NCI-H1436 treated with DMSO at 0.1 percent for 48 hours (cell line): ENCODE measurements at places on chromosomes 13 and 19.

DNA sequence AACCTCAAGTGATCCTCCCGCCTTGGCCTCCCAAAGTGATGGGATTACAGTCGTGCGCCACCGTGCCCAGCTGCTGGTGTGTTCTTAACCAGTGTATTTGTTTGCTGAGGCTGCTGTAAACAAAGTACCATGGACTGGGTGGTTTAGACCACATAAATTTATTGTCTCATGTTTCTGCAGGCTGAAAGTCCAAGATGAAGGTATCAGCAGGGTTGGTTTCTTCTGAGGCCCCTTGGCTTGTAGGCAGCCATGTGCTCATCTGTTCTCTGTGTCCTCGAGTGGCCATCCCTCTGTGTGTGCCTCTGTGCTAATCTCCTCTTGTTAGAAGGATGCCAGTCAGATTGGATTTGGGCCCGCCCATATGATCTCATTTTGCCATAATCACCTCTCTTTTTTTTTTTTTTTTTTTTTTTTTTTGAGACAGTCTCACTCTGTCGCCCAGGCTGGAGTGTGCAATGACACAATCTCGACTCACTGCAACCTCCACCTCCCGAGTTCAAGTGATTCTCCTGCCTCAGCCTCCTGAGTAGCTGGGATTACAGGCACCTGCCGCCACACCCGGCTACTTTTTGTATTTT, 31.8 kb downstream of the PEX11G start:
- no peak for DNase-seq

DNA sequence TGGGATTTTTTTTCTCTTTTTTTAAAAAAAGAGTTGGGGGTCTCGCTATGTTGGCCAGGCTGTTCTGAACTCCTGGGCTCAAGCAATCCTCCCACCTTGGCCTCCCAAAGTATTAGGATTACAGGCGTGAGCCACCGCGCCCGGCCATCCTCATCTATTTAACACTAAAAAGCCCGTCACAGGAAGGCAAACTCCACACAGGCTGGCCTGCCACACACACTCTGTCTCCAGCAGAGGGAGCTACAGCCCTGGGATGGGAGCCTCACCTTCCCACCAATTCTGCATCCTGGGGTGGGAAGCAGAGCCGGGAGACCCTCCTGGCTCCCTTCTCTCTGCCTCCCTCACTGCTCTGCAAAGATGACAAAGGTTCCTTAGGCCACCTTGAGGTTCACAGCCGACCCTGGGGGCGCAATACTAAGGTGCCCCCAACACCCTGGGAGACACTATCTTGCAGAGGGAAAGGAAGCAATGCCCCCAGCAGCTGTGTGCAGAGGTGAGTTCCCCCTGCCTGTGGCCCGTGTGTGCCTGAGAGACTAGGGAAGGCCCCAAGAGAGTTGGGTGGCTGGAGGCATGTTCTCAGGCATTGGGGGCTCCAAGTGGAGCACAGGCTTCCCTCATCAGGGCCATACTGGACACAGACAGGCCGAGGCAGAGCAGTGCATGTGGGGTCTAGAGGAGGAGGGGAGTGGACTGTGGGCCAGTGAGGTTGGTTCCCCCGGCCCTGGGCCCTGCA, 27.4 kb upstream of the TIMM44 start:
- no peak for DNase-seq

DNA sequence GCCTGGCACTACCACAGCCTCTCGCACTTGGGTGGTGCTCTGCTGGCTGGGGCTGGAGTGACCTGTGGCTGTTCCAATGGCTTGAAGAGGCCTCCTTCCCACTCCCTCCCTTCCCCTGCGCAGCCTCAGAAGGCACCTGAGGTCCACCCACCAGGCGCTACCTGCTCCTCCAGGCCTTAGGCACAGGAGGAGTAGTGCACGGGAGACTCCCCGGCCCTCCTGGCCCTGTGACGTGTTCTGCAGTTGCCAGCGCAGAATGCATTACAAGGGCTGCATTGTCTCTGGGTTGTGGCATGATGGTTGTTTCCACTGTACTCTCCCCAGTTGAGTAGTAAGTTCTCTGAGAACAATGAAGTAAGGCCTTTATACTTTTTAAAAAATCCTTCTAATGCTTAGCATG, 128.6 kb downstream of the TEX29 start:
- DNase-seq, result no peak

DNA sequence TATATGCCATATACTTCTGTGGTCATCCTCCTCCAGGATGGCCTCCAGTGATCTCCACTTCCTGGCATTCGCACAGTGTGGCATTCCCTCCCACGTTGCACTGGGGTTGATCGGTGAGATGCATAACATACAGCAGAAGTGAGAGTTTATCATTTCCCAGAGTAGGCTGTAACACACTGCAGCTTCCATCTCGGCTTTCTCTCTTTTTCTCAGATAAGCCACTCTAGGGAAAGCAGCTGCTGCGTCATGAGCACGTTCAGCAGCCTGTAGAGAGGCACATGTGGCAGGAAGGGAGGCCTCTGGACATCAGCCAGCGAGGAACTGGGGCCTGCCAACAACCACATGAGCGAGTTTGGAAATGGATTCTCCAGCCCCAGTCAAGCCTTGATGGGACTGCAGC, 807.1 kb downstream of the DIAPH3 start:
- no peak for DNase-seq

GRCh38 chr13:109884462-109884861, 98.1 kb upstream of the IRS2 start:
- DNase-seq, result no peak

GRCh38 chr13:36552334-36552733, 120.0 kb downstream of the CCNA1 start:
- no peak for DNase-seq

DNA sequence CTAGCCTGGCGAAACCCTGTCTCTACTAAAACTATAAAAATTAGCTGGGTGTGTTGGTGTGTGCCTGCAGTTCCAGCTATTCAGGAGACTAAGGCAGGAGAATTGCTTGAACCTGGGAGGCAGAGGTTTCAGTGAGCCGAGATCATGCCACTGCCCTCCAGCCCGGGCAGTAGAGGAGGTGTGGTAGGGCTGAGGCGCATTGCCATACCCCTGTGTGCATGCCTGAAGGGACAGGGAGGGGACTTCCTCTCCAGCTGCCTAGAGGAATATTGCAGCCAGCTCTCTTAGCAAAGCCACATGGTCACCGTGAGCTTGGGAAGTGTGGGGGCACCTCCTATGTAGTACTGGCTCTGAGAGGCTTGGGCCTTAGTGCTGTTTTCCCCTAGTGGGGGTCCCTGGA, 29.2 kb upstream of the PEPD start:
- no peak for DNase-seq

GRCh38 chr19:38781058-38781457, 7.7 kb upstream of the LGALS7 start:
- no peak for DNase-seq

- no peak for DNase-seq
Observed at GRCh38 chr13:41056826-41057711, 4.2 kb upstream of the WBP4 start.
